Daoy (cell line): ENCODE measurements at places on chromosomes 1 and 21. TPM values are rescaled to one million over a fixed set of nuclear protein-coding genes. Genes with fewer than 3 reads are reported as not detected.

The GUCA2B gene
- total RNA-seq, result not detected in 2 replicates

GRCh38 chr1:232166942-232167341 is 463.0 kb downstream of the SIPA1L2 start:
- DNase-seq, result no peak

The MANEAL gene
- total RNA-seq, result 2.6 and 4.4 TPM in 2 replicates

DNA sequence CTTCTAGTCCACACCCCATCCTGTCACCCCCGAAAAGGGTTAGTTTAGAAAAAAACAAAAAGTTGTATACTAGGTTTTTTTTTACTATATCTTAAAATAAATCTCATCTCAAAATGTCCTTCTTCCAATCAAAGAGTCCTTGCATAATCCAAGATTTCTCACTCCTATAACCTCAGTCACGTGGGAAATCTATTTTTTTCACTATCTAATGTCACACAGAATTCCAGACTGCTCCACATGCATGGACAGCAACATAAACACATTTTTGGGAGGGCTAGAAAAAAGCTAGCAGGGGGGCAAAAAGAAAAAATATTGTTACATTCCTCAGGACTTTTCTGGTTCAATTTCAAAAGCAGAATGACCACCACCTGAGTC is 39.3 kb downstream of the TGFBR3 start:
- no peak for DNase-seq

DNA sequence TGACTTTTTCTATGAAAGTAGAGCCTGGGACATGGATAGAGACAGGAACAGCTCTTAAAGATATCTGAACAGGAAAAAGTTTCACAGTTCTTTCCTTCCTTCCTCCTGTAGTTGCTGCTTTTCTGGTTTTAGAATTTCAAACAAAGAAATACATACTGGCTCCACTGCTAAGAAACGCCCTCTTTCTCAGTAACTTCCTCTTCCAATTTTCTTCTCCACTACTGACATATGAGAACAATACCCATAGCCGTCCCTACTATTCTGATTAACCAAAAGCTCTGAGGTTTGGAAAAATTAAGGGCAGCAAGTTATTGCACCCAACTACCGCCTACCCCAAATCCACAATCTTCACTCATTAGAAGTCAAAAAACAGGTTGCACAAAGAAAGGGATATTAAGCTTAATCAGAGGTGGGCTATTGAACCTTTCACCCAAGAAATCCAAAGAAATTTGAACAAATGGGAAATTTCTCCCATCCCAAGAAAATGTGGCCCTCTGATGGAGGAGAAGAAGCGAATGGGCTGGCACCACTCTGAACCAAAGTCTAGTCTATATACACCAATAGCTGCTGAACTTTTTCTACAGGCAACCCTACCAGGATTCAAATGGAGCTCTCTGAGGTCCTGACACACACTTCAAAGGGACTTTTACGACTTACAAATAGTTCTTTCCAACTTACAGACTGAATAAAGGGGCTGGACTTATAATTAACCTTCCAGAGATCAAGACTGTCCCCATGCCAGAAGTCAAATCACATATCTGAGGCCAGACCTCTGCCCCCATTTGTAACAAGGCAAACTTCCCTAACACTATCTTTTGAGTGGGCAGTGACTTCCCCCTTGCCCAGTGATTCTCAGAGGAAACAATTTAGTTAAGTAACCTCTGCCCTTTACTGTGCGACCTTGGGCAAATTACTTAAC is 1.7 kb downstream of the WASF2 start:
- no peak for DNase-seq

The SSBP3 gene
- total RNA-seq, result 20.8 and 21.2 TPM in 2 replicates

The LCE6A gene
- not detected in 2 replicates for total RNA-seq

DNA sequence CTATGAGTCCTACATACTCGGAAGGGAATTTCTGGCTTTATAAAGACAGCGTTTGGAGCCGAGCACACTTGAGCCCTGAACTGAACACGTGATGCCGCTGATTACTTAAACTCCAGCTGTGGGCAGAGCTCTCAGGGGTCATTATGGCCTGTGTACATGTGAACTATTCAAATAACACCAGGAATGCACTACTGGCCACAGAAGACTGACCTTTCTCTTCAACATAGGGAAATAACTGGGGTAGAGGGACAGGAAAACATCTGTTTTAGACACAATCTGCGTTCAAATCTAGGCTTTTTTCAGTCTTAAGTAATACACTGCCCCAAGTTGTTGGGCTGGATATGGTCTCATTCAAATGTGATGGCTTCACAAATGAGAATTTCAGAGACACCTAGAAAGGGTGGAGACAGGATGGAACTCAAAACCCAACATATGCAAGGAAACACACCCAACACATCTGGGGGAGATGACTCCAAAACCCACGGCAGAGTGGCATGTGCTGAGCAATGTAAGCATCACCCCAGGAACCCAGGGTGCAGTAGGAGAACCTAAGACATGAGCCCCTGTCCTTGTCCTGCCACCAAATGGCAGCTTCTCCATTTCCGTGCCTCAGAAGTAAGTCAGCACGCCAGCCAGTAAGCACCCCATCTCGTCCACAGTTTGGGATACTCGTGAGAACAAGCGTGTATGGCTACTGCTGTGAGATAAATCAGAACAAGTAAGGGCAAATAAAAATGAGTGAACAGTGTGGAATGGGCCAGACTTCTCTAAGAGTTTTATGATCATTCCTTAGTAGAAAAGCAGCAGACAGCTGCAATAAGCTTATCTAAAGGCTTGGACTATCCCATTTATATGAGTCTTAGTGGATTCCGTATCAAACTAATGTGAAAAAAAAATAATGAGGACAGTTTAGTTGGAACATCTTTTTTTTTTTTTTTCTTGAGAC is 24.9 kb downstream of the NID1 start:
- DNase-seq, result no peak

The PRDX6 gene
- total RNA-seq, result 546 and 627 TPM in 2 replicates

GRCh38 chr1:35932158-35932636 is 1.3 kb downstream of the AGO3 start:
- DNase-seq, result no peak

DNA sequence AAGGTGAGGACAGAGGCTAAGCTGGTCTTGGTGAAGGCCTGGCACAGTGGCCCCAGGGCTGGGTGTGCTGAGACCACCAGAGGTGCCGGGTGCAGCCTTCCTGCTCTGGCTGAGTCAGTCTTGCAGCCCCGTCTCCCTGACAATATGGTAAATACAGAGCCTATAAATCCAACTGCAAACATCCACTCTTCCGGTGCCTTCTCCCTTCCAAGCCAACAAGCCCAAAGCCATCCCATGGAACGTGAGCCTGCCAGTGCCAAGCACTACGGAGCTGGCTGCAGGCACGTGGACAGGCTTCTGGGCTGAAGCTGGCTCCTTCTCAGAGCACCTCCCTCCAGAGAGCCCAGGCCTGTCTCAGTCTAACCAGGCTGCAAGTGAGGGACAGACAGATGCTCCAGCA is 70.0 kb downstream of the TRABD2B start:
- peak; percentile 72 for DNase-seq

DNA sequence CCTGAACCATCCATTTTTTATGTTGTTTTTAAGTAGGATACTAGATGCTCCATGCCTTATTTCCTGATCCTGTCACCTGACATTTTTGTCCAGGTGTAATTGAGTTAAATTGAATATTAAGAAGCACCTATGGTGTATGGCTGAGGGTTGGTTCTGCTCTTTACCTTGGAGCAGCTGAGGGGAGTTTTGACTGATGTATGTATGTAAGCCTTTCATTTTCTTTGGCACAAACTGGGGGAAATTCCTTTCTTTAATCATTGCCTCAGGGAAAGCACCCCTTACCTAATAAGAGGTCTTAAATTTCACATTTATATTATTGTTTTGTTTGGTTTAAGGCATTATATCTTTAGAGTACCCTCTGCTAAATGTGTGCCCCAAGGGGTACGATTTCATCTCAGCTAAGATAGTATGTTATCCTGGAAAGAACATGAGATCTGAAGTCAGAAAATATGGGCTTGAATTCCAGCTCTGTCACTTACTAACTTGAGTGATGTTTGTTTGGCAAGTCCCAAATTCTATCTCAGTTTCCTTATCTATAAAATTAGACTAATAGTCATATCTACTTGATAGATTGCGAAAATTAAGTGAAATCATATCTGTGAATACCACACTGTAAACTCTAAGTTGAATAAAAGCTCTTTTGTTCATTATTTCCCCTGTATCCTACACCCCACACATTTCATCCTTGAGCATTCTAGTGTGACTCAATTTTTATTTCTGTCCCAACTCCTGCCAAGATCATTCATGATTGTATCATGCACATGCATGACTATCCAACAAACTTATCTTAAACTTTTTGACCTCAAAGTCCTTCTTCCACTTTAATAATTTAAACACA is 57.7 kb upstream of the NUF2 start:
- DNase-seq, result no peak

DNA sequence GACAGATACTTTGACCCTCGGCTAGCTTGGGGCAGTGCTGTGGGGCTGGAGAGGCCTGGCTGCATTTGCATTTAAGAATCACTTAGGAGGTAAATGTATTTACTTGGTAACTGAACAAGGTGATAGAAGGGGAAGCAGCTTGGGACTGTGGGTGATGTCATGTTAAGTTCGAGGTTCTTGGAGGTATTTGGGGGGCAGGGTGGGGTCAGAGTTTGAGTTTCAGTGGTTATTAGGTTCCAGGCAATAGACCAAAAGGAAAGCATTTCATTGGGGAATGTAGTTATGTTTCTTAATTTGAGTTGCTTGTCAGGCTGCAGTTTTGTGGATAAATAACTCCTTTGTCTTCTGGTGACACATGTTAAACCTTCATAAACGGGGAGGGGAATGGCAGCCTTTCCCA is 2.4 kb upstream of the FAM78B start:
- no peak for DNase-seq

The TMEM269 gene
- 0.03 TPM in 1 of 2 replicates, not detected in the other for total RNA-seq

The S100A1 gene
- 0.40 TPM in 1 of 2 replicates, not detected in the other for total RNA-seq

GRCh38 chr1:178614286-178614685 is 101.4 kb downstream of the TEX35 start:
- no peak for DNase-seq

The PTPN14 gene
- 16.5 and 23.5 TPM in 2 replicates for total RNA-seq

The ACTN2 gene
- total RNA-seq, result 0.34 and 1.7 TPM in 2 replicates

DNA sequence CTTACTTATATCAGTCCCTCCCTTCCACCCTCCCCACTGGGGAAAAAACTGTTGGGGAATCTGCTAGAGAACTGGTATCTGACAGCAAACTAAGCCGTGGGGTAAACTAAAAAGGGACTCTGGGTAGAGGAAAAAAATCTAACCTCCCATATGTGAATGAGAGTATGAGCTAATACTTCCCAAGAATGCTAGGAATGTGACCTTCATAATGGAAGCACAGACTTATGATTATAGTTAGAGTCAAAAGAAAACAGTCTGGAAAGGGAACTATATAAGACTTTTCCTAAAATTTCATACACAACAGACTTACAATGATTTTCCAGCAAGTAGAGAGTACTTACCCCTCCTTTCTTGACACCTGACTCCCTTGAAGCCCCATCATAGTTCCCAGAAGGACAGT is 23.0 kb upstream of the RBBP5 start:
- peak; percentile 27 for DNase-seq

GRCh38 chr1:175717610-175718540 is 25.5 kb downstream of the TNR start:
- no peak for DNase-seq

DNA sequence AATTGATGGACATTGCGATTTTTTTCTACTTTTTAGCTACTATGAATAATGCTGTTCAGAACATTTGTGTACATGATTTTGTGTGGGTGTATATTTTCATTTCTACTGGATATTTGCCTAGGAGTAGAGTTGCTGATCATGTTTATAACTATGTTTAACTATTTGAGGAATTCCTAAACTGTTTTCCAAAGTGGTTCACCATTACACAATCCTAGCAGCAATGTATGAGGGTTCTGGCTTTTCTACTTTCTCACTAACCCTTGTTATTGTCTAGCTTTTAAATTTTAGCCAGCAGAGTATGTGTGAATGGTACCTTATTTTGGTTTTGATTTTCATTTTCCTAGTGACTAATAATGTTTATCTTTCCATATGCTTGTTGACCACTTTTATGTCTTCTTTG is 86.2 kb downstream of the ATG4C start:
- no peak for DNase-seq

The GCSAML gene
- total RNA-seq, result 2.7 and 3.8 TPM in 2 replicates

The AKNAD1 gene
- not detected in 2 replicates for total RNA-seq

- DNase-seq, result no peak
These were observed 28.9 kb upstream of the RGS1 start for GRCh38 chr1:192546596-192547190.

The RIPPLY3 gene
- 0.57 TPM in 1 of 2 replicates, not detected in the other for total RNA-seq

The RBM11 gene
- total RNA-seq, result 4.1 and 4.4 TPM in 2 replicates

The ATP6V0B gene
- total RNA-seq, result 207 and 233 TPM in 2 replicates

The FCRL3 gene
- not detected in 2 replicates for total RNA-seq

DNA sequence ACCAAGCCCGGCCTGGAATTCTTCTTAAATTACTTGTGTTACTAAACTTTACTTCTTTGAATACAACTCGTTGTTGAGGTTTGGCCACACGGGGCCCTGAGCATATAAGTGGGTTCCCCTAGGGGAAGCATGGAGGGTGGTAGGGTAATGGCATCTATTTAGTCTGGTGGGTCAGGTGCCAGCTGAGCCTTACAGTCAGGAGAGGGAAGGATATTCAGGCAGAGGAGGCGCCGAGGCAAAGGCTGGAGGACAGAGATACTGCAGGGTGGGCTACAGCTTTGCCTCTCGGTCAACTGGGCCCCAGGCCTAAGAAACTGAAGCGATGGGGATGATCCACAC is 424 bp upstream of the NECAP2 start:
- DNase-seq, result no peak

DNA sequence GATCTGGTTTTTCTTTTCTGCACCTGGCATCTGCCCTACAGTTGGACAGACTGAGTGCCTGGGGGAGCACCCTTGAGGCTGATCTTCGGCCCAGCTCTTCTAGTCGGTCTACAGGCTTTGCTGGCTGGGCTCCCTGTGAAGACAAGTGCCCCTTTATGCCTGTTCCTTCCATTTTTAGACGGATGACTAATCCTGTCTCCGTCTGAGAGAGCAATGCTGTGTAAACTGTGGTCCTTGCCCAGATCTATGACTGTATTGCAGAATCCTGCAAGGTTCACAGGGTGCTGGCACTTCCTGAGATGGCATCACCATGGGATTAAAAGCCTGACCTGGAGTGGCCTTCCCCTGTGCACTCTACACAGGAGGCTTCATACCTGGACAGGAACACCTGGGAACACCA is 47.6 kb upstream of the SAMD13 start:
- peak; percentile 93 for DNase-seq

The OR10T2 gene
- not detected in 2 replicates for total RNA-seq

The SYPL2 gene
- 0.15 and 4.3 TPM in 2 replicates for total RNA-seq

- no peak for DNase-seq
These were observed 17.5 kb downstream of the NEK7 start for GRCh38 chr1:198174297-198174696.

The GPR61 gene
- not detected in 2 replicates for total RNA-seq

GRCh38 chr1:81044708-81045107 is 756.0 kb upstream of the ADGRL2 start:
- peak; percentile 63 for DNase-seq
